Gastrocnemius medialis (tissue), 4 donors: ENCODE measurements at places on chromosomes 3 and 15.

GRCh38 chr3:4814305-4814903 lies 164.8 kb upstream of the BHLHE40 start:
- DNase-seq = peak; percentile 78

GRCh38 chr15:38651328-38652038 lies 86.9 kb upstream of the RASGRP1 start:
- no peak for DNase-seq

- no peak for DNase-seq
Observed at GRCh38 chr3:126811530-126811929, 107.5 kb downstream of the CHCHD6 start.

DNA sequence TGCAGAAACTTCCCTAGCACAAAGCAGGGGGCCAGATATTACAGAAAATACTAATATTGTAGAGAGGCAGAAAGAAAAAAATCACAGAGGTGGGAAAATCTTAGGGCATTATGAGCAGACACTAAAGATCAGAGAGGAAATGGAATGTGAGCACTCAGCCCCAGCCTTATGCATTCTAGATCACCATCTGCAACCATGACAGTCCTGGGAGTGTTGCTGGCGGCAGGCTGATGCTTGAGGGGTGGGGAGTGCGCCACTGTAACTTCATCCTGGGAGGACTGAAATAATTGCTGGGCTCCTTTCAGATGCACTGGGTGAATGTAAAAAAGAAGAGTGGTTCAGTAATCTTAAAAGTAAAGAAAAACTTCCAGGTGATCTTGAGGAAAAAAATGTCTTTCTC lies 427.6 kb upstream of the SEMA6D start:
- DNase-seq = no peak

DNA sequence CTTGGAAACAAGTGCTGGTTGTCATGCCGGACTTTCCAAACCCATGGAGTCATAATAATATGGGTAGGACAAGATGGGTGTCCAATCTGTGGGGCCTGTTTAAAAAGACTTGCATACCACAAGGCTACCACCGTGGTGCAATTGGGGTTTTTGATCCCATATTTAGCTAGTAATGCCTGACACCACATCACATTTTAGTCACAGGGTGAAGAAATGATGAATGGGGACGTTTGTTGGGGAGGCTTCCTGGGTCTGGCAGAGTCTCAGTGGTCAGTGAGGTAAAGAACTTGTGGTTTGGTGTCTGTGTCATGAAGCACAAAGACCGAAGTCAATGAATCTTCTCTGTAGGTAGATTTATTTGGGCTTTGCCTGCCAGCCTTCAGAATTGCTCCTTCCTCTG lies 31.0 kb downstream of the P3H2 start:
- no peak for DNase-seq

DNA sequence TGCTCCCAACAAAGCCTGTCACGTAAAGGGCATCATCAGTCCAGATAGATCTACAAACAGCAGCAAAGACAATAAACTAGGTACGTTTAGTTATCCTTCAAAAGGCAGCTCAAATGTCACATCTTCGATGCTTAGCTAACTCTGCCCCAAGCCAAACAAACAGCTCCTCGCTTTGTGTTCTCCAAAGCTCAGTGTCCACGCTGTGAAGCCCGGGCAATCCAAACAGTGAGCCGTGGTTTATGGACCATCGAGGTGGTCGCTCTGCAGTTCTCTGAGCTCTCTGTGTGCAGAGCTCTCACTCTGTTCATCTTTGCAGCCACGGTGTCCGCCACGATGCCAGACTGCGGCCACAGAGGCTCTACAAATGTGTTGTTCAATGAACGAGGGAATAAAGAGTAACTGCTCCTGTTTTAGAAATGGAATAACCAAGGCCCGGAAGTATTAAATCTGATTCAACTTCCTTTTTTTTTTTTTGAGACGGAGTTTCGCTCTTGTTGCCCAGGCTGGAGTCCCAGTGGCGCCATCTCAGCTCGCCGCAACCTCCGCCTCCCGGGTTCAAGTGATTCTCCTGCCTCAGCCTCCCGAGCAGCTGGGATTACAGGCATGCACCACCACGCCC lies 117.2 kb upstream of the FAM174B start:
- no peak for DNase-seq

GRCh38 chr3:168812234-168812633 lies 716.5 kb upstream of the GOLIM4 start:
- DNase-seq = no peak

DNA sequence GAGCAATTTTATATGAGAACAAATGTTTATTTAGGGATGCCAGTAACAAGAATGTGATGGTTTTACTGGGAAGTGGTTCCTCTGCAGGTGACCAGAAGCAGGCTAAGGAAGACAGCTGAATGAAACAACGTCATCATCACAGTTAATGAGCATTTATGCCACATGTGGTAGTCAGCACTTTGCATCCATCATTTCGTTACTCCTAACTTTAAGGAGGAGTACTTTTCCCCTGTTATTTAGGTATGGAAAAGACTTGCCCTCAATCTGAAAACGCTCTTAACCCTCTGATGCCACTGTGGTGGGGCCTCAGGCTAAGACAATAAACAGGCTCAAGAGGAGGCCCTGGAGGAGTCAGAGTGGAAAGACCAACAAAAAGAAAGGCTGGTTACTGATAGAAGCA lies 31.2 kb downstream of the INTS14 start:
- no peak for DNase-seq

GRCh38 chr3:12509466-12509865 lies 25.2 kb downstream of the TSEN2 start:
- DNase-seq = no peak

GRCh38 chr15:88029696-88030095 lies 226.8 kb downstream of the NTRK3 start:
- no peak for DNase-seq

- DNase-seq = peak; percentile 52
Observed at GRCh38 chr15:57611938-57612337, 20.2 kb downstream of the MYZAP start.

DNA sequence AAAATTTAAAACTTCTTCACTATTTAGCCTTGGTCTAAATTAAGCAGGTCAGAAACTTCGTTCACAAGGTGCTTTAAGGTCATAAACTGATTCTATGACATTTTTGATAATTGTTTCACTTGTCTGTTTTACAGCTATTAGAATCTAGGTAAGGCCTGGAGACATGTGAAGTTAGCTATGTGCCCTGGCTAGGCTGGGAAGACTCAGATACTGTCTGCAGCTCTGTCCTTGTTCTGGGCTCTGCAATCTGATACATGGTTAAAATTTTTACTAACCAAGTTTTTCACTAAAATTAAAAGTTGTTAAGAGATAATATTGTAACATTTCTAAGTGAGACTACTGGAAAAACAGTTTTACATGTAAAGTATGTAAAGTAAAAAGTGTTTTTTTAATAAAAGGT lies 479.6 kb upstream of the EPHA6 start:
- no peak for DNase-seq

GRCh38 chr3:87351937-87352336 lies 75.6 kb upstream of the POU1F1 start:
- DNase-seq = no peak

GRCh38 chr3:191358929-191359328 lies 28.6 kb upstream of the UTS2B start:
- DNase-seq = no peak
